Kasumi-1 (cell line): ENCODE measurements at places on chromosomes 7 and 10.

- no peak for DNase-seq
These were observed 137.3 kb downstream of the ELMO1 start for GRCh38 chr7:37311355-37311754.

DNA sequence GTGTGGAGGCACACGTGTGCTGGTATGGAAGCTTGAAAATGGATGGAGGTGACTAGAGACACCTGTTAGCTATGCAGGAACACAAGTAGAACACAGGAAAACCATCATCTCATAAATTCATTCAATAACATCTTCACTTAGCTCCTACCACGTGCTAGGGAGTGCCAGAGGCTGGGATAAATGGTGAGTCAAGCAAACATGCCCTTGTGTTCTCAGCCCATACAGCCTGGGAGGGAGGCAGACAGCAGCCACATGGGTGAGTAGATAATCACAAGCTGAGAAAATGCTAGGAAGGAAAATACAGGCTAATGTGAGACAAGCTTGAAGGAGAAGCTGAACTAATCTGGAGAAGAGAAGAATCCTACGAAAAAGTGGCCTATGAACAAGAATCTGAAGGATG is 468.0 kb upstream of the ZMIZ1 start:
- DNase-seq = no peak

GRCh38 chr10:18400201-18400905 is 251.0 kb downstream of the NSUN6 start:
- DNase-seq = no peak

DNA sequence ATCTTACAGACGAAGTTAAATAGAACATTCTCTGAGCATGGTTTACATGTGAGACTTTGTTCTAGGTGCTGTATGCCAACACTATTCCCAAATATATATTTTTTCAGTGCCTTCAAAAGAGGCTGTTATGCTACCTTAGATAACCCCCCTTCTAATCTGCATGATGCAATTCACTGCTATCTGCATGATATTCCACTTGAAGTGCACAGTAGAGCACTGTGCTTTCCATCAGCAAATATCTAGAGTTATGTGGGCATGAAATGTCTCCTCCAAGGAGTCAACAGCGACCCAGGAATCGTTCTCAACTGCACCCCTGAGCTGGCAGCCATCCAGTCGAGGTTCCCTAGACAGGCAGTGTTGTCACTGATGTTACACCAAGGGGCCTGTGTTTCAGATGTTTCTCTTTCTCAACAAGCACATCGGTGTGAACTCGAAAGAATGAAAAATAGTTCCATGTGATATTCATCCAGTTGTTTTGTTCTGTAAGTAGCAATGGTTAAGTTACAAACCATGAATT is 88.3 kb downstream of the PDE1C start:
- no peak for DNase-seq

DNA sequence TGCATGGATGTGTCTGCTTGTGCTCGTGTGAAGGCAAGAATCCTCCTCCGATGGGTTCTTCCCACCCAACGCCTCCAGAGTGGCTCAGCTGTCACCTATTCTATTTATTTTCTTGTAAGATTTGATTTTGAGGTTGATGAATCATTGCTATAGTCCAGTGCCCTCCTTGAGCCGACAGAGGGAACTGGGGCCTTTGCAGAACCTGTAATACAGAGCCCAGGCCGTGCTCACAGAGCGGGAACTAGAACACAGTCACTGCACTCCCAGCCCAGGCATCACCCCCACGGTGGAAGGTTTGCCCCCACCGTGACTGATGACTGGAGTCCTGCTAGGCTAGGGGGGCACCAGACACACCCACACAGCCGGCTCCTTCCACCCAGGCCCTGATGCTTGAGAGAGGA is 2.0 kb downstream of the RARRES2 start:
- DNase-seq = no peak

DNA sequence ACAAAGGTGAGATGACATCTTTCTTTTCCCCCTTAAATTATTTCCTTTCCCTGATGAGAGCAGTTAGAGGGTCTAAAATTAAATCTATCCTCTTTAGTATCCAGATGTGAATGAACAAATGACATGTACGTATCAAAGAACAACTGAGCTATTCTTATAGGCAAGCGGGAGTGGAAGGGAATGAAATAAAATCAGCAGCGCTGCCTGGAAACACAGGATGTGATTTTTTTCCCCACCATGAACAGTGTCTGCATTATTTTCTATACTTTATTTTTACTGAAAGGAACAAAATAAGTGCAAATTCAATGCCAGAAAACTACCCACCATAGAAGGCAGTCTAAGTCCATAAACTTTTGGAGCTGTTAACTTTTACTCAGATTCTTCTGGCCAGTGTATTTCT is 40.6 kb downstream of the SLC26A4 start:
- no peak for DNase-seq

DNA sequence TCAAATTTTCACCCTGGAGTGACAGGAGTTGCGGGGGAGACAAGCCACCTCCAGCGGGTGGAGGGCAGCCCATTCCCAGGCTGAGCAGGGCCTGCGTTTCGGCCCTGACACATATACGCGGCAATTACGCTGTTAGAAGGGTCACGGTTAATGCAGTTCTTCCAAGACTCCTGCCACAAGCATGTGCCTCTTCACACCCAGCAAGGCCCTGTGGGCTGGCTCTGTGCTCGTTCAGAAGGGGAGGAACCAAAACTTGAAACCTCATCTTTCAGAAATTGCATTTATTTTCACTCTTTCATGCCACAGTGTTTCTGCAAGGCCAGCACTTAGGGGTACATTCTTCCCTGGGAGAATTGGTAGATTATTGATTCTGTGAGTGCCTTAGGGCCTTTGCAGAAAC is 24.7 kb downstream of the LRMDA start:
- DNase-seq = no peak

DNA sequence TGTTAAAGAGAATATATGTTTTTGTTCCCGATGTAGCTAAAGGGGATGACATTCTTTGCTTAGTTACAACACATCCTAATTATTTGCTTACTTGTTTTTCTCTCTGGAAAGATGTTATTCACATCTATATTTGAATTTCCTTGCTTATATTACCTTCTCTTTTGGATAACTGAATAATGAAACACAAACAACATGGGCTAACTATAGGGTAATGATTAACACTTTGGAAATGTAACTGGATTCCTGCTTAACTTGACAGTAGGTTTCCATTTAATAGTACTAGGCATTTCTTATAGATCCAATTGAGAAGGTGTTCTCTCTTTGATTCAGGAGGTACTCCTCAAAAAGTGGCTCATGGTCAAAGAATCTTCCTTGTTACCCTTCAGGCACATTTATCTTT is 141.1 kb downstream of the CCSER2 start:
- DNase-seq = no peak

- peak; percentile 50 for DNase-seq
These were observed 742 bp downstream of the LMBR1 start for GRCh38 chr7:156892081-156892800.

GRCh38 chr10:113609704-113610108 is 54.1 kb downstream of the NRAP start:
- DNase-seq = no peak

GRCh38 chr10:14535457-14536130 is 204.9 kb upstream of the FRMD4A start:
- DNase-seq = no peak

DNA sequence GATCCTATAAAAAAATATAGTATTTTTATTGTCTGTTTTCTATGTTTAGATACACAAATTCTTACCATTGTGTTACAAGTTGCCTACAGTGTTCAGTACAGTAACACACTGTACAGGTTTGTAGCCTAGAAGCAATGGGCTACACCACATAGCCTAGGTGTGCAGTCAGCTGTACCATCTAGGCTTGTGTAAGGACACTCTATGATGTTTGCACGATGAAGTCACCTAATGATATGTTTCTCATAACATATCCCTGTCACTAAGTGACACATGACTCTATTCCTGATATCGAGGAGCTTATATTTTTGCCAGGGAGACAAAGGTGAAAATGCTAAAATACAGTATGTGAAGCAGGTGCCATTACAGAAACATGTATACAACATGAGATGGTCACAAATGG is 18.6 kb downstream of the ZNF25 start:
- DNase-seq = no peak

GRCh38 chr10:79069325-79070080 is 737 bp downstream of the ZMIZ1 start:
- peak; percentile 31 for DNase-seq

- DNase-seq = no peak
These were observed 19.1 kb upstream of the MTPAP start for GRCh38 chr10:30368065-30368718.

GRCh38 chr7:152574892-152575548 is 100.9 kb downstream of the XRCC2 start:
- DNase-seq = no peak

- DNase-seq = no peak
These were observed 199.4 kb downstream of the ELMO1 start for GRCh38 chr7:37249240-37249639.

GRCh38 chr10:46042527-46042926 is 3.5 kb downstream of the MSMB start:
- DNase-seq = no peak

- DNase-seq = no peak
These were observed 18.4 kb downstream of the CREB3L2 start for GRCh38 chr7:137983323-137984008.

- DNase-seq = no peak
These were observed 380.1 kb downstream of the HPSE2 start for GRCh38 chr10:98855403-98856189.

- no peak for DNase-seq
These were observed 308.3 kb upstream of the STEAP1 start for GRCh38 chr7:89845952-89846351.

GRCh38 chr7:111475419-111475748 is 86.9 kb downstream of the IMMP2L start:
- no peak for DNase-seq

DNA sequence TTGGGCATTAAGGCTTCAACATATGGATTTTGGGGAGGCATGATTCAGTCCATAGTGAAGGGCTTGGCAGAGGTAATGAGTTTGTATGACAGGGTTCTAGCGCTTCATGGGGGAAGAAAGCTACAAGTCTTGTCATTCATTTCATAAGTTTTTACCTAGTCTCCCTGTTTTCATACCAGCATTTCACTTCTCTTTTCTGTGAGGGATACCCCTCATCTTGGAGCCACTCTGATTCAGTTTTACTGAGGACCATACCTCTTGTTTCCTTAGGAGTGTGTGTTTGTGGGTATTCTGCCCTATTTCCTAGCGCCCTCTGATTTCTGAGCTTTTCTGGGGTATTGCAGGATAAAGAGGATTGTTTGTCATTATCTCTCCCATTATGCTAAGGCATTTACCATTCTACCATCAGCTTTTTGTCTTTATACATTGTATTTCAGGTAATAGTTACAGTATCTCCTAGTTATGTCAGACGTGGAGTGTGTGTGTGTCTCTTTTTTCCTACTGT is 6.8 kb downstream of the RSBN1L start:
- no peak for DNase-seq

GRCh38 chr7:120964088-120964487 is 13.5 kb downstream of the ING3 start:
- DNase-seq = no peak

DNA sequence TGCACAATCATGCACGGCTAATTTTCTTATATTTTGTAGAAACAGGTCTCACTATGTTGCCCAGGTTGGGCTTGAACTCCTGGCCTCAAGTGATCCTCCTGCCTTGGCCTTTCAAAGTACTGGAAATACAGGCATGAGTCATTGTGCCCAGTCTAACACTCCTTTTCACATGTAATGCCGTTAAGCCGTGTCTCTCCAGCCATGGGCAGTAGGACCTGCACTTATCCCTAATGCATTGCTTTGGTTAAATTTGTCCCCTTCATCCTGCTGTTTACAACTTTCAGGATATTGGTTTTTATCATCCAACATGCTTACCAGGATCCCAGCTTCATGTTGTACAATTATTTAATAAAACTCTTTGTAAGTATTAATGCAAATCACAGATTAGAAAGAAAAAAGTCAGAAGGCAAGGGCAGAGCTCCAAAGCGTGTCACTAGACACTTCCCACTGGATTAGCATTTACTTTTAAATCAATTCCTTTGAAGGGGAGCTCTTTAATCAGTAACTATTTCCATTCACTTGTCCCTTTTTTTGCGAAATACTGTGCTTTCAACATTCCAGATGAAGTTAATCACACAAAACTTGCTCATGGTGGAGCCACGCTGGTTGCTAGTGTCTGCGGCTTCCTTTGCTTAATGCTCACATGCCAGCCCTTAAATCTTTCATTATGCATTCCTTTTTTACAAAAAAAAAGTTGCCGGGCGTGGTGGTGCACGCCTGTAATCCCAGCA is 256.0 kb upstream of the AUTS2 start:
- no peak for DNase-seq

DNA sequence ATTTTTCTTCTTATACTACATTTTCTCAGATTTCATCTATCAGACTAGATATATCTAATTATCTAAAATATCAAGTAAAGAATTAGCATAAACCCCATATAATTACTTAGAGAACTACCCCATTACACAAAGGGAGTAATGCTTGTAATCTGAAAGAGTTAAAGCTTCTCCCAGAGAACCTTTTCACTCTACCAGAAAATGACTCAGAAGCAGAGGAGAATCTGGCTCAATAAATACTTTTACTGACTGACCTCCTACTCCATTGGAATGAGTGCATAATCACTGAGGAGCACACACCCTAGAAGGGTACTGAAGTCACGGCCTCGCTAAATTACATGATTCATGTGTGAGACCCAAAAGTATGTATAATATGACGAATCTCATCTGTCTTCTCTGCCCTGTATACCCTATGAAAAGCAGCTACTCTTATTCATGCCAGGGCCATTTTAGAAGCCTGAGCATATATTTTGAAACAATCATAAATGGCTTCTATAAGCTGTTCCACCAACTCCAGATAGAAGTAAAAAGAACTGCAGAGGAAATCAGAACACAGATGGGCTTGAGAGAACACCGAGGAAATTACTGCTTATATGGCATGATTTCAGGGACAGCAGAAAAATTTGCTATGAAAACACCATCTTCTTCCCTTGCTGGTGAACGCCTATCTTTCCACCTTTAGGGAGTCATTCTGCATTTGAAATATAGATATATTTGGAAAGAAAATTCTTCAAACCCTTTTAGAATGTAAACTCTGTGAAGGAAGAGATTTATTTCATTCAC is 32.7 kb downstream of the DNMBP start:
- DNase-seq = no peak

- DNase-seq = no peak
These were observed 78.7 kb upstream of the MKLN1 start for GRCh38 chr7:131249003-131249402.

GRCh38 chr7:31785101-31785500 is 98.1 kb downstream of the PPP1R17 start:
- no peak for DNase-seq

DNA sequence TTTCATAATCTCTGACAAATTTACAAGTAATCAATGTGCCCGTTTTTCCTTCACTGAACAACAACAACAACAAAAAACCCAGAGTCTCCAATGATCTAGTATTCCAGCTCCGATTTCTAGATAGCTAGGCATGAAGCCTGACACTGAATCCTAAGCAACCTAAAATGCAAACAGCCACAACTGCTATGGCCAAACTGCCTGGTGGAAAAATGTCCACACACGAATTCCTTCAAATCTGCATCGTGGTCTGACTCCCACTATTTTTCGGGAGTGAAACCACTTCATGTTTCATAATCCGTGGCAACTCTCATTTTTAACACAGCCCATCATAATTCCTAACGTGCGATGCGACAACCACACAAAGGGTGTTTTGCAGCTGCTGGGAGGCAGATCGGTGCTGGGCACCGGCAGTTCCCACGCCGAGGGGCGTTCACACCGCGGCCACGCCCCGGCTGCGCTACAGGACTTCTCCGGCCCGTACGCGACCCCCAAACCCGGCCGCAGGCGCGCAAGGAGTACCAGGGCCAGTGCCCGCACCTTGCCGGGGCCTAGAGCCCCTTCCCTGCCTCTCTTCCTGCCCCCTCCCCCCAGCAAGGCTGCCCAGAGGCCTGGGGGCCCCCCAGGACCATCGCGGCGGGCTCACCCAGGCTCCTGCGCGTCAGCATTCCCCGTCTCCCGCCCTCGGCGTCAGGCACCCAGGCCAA is 814 bp downstream of the RUFY2 start:
- DNase-seq = peak; percentile 67
